Activated naive CD4-positive, alpha-beta T cell treated with anti-CD3 and anti-CD28 coated beads, Interleukin-2, amount 50 U/mL, for 16 hours (primary cell): ENCODE measurements at places on chromosomes 6 and 20.
A peak's percentile ranks its signal among the peaks of the same experiment; 100 is the strongest.

DNA sequence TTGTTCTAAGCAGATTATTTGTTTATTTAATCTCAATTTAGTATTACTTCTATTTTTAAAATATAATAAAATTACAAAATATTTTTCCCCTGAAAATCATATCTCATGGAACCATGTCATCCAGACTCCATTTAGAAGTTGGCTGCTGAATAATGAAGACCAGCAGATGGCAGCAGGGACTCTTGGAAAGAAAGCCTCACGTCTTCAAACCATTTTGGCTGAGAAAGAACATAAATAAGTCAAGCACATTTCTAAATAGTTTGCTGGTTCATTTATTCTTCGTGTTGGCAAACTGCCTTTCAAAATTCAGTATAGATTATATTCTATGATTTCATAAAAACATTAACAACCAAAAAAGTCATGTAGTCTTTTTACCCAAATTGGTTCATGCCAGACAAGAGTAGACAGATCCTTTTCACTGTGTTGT, 71.7 kb downstream of the RCAN2 start:
- DNase-seq, result no peak

DNA sequence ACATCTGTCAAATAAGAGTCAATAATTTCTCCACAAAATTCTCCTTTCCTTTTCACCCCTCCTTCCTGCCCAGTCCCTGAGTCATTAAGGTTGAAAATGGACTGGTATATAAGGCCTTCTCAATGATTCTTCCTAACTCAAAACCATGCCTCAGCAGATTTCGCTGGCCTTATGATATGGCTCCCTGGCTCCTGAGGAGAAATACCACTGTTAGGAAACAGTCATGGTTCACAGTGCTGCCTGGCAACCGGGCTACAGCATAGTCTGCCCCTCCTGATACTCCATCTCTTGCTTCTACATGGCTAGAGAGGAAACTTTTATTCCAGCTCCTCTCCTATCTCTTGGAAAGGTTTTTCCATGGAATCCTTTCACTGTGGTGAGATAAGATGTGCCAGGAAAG, 4.7 kb downstream of the UBE2J1 start:
- no peak for DNase-seq

DNA sequence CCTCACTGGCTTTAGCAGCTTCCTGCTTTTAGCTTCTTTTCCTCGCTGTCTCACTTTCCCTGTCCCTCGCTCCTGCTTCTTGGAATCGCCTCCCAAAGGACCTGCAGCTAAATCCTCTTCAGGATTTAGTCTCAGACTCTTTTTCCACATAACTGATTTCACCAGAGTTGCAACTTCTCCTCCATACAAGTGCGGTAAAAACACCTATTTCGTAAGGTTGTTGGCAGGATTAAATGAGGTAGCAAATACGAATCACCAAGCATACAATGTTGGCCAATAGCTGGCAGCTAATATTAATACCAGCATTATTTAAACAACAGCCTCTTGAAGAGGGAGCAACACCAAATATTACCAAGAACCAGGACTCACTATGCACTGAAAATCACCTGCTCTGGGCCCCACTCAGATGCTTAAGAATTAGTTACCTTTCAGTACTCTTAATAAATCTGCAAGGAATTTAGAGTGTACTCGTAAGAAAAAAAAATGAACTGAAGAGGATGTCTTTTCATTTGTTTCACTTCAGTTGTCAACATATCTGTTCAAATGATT, 123.0 kb downstream of the DTNBP1 start:
- no peak for DNase-seq

GRCh38 chr20:5173751-5174150, 46.9 kb downstream of the CDS2 start:
- DNase-seq, result no peak

GRCh38 chr20:22402550-22402949, 181.8 kb downstream of the FOXA2 start:
- no peak for DNase-seq

GRCh38 chr20:19838468-19838867, 80.4 kb downstream of the RIN2 start:
- no peak for DNase-seq

DNA sequence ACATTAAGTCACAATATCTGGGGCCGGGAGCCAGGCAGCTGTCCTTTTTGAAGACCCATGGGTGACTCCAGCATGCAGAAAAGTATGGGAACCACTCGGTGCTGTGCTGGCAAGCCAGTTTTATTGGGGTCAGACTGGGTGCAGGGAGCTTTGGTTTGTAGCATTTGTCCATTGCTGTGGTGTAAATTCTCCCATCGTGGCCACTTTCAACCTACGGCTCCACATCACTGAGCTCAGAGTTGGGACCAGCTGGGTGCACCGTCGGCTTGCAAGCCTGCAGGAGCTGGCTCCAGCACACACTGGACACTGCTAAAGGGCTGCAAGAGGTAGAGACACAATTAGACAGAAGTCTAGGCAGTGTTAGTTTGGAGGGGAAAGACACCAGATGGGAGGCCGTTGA, 66.9 kb downstream of the SYNJ2 start:
- DNase-seq, result no peak

DNA sequence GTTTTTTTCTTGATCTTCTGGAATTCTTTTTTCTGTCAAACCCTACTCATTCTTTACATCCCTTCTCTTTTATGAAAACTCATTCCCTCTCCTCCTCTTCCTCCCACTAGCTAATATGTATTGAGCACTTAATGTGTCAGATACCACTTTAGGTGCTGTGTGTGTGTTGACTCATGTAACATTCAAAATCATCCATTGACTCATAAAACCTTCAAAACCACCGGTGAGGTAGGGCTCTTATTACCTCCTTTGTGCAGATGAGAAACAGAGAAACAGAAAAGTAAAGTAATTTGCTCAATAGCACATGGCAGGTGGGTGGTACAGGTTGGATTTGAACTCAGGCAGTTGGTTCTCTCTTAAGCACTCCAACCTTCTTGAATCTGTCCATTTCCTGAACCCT, 136.3 kb upstream of the NEDD9 start:
- peak; percentile 29 for DNase-seq

GRCh38 chr6:16907991-16908390, 146.7 kb upstream of the ATXN1 start:
- DNase-seq, result no peak
